ENCODE measurements at places on chromosomes 12 and 14.

DNA sequence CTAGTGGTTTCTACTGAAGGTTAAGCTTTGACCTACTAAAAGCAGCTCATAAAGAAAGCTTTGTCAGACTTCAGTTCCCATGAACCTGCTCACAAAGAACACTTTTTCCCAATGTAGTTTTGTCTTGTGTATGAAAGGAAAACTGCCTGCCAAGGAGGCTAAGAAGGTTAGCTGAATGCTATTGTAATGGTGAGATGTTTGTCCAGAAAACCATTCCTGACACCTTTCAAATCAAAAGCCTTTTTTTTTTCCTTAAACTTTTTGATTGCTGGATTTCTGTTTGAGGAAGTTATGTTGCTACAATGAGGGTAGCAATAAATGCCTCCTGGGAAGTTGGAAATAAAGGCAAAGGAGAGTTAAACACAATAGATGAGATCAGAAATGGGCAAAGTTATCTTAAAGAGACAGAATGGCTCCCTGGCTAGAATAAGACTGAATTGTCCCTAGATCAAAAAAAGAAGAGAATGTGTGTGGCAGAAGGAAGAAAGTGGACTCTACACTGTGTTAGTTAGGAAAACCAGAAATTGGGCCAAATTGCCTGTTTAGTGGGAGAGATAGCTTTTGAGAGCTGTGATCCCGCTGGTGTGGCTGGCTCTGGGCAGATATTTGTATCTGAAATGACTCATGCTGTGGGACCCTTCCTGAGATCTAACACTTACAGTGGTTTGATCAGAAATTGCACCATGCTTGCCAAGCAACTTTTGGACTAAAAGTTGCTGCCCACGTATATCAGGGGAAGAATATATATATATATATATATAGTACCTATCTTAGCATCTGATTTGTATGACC lies 27.5 kb downstream of the TECPR2 start:
- DNase-seq = no peak

DNA sequence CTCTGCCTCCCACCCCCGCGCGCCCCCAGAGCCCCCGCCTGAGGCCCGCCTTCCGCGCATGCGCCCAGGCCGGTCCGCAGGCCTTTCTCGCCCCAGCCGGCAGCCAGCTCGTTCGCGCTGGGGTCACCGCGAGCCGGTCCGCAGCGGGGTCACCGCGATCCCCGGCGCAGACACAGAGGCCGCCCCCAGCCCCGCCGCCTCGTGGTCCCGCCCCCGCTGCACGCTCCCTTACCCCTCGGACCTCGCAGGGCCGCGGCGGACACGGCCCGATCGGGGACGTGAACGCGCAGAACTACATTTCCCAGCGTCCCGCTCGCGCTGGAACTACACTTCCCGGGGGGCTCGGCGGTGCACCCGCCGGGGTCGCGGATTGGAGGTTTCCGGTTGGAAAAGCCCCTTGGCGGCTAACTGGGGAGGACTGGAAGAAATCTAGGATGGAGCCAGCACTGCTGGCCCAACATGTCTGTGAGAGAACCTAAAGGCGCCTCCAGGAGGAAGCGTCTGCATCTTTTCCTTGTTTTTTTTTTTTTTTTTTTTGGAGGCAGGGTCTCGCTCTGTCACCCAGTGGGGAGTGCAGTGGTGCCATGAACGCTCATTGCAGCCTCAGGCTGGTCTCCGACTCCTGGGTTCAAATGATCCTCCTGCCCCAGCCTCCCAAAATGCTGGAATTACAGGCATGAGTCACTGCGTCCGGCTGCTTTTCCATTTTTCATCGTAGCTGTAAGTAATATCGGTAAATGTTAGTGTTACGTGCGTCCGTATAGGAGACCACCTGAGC lies at the start of gene ZNF605:
Gene ZNF605 (minus strand): TSS at position 296 of the 778 bp plus-strand sequence. CDS start 10,671 bp downstream, outside the sequence.
- peak; percentile 95 for DNase-seq

DNA sequence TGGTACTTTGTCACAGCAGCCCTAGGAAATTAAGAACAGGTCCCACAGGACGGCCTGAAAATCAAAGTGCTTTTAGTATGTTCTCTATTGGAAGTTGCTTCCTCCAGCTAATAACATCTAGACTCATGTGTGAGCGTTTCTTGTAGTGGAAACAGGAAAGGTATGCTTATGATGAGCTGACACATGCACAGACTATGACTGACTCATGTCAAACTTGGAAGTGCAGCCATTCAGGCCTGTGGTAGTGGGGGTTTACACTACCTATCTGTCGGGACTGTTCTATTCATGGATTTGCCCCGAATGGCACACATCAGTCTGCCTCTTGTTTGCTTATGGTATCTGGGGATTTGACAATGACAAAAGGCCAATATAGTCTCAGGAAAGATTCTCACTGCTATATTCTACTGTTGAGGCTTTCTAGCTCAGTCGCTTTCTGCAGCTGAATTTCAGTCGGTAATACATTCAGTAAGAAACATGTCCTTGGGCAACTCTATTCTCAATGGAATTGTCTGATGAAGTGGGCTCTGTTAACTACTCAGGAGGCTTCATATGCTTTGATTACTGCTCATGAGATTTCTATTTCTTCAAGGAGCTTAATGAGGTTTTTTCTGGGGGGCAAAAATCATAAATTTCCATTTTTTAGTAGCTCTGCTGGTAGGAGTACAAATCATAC lies 270.3 kb upstream of the DAAM1 start:
- no peak for DNase-seq

- DNase-seq = no peak
Observed at GRCh38 chr14:93104961-93105360, 10.8 kb downstream of the ITPK1 start.

DNA sequence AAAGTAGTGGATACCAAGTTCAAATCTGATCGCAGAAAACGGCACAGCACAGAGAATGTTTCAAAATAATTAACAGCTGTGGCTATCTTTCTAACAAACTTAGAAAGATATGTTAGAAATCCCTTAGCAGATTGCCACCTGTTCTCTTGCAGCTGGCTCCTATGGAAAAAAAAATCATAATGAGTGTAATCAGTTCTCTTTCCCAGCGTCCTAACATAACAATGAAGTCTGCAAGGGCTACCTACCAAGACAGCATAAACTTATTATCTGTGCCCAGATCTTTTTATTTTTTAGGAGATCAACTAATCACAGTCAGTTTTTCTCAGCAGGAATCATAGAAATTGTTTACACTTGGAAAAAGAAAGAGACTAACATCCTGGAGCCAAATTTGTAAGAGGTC lies 358.6 kb upstream of the FOXG1 start:
- DNase-seq = no peak

DNA sequence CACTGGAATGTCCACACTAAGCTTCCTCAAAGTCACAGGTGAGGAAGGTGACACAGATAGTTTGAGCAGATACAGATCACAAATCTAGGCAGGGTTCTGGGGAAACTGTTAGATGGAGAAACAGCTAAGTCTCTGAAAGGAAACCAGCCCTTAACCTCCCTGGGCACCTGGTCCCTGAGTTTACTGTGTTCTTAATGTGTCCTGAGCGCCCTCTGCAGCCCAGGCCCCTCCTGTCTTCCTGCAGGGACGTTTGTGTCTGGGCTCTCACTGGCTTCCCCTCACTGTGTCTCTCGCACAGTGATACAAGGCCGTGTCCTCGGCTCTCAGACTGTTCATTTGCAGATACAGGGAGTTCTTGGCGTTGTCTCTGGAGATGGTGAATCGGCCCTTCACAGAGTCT lies 684.3 kb downstream of the TMEM121 start:
- DNase-seq = no peak

GRCh38 chr12:94621662-94622359 lies 28.5 kb downstream of the TMCC3 start:
- no peak for DNase-seq

DNA sequence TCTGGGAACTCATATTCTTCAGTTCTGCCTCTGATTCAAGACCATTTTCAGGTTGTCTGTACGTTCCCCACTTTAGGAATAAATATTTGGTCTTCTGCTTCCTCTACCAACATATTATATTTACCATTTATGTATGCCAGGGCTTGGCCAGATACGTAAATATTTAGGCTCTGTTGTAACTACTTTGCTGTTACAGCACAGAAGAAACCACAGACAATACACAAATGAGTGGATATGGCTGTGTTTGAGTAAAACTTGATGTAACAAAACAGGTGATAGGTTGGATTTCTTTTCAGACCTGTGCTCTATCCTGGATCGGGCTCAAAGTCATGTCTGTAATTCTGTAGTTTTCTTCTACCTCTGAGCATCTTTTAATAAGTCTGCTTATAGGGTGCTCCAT lies 37.5 kb downstream of the RAP1B start:
- no peak for DNase-seq

DNA sequence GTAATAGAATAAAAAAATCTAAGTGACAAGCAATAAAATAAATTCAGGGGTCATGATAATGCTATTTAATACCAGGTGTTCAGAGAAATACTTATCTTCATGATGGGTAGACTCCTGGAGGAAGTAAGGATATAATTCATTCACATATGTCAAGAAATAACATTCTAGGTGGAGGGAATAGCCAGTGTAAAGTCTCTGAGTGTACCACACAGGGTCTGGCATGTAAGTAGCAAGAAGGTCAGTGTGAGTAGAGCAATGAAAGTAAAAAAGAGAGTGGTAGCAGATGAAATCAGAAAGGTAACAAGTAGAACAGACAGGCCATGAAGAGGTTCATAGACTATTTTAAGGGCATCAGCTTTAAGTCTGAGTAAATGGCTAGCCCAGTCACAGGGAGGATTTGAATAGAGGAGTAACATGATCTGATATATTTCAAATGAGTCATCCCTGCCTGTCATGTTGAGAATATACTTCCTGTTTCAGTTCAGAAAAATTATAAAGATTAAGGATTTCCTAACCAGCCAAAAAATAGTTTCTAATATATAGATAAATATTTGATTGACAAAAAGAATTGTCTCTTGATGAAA lies 519.9 kb downstream of the C12orf50 start:
- no peak for DNase-seq

GRCh38 chr12:95304673-95305198 lies 87.1 kb downstream of the VEZT start:
- DNase-seq = no peak

DNA sequence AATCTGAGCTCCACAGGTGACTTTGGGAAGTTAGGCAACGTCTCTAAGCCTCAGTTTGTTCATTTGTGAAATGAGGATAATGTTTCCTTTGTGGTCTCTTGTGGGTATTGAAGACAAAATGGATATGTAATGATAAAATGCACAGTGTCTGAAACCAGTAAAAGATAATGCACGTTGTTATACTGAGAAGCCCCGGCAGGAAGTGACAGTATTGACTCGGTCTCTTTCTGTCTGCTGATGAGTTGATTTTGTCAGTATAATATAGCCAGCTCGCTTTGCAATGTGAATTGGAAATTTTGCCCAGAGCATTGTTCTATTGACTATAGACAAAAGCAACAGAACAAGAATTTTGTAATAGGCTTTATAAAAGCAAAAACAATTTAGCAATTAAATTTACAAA lies 49.2 kb upstream of the SLC38A1 start:
- no peak for DNase-seq

DNA sequence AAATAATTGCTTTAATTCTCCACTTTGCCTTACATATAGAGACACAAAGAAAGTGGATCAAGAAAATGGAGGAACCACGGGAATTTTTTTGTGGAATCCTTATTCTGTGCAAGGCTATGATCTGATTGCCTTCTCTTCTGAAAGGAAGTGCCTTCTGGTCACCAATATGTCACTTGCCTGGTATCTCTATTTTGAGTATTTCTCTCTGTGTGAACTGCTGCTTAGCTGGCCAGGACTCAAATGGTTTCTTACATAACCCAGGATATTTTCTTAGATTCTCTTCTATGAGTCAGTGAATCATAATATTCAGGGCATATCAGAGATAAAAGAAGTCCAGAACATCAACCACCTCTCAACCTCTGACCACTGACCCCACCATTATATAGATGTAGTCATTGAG lies 156.1 kb downstream of the DIO2 start:
- DNase-seq = no peak
